DMS 273 treated with DMSO at 0.1 percent for 48 hours (cell line): ENCODE measurements at places on chromosomes 2 and 18.

DNA sequence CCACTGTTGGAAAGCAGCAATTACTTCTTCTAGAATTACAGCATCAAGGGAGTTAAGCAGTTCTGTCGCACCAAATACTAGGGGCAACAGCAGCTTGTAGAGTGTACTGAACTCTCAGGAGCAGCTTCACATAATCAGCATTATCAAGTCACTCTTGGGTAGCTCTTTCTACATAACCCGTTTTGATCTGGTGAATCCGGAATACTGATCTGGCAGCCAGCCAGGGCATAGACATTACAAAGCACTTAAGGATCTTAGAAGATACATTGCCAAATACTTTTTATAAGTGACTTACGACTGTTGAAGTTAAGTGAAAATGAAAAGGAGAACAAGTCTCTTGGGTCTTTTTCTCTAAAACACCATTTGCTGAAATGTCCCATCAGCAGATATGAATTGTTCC is 73.2 kb upstream of the NETO1 start:
- DNase-seq: no peak

GRCh38 chr2:38960609-38961320 is 71.1 kb downstream of the ARHGEF33 start:
- no peak for DNase-seq

DNA sequence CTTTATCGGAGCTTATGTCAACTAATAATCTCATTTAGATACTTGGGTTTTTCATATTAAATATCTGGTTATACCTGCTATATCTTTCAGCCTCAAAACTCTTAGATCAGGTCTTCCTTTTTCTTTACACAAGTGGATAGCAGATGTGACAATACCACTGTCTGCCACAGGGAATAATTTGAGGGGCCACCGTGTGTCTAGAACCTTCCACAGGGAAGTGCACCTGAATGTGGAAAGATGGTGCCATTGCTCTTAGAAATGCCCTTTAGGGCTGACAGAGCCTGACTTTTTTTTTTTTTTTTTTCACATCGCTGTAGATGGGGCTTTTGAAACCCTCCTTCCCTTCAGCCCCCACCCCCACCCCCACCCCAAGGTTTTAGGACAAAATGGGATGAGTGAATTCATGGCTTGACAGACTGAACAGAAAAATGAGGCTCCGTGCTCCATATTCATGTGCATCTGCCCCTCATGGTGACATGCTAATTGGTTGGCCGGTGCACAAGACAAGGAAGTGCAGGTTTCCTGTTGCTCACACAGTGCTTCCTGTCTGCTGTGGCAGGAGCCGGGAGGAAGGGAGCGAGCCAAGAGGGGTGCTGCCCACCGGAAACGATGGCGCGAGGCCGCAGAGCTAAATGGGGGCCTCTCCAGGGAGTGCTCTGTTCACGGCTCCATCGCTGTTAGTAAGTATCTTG is 246.0 kb downstream of the LDLRAD4 start:
- no peak for DNase-seq

DNA sequence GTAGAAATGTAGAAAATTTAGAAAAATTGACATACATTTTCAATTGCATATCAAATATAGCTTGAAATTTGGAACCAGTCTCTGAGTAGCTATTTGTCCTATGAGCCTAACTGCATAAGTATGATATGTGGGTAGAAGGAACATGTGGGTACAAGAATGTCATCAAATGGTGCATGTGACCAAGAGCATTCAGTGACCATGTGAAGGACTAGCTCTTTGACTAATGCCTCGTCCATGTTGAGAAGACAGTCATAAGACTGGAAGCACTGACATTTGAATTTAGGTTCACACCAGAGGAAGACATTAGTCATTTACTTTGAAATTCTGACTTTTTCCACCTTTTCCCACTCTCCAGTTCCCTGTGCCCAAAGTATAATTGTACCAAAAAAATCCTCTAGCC is 12.6 kb downstream of the MRPL44 start:
- no peak for DNase-seq

DNA sequence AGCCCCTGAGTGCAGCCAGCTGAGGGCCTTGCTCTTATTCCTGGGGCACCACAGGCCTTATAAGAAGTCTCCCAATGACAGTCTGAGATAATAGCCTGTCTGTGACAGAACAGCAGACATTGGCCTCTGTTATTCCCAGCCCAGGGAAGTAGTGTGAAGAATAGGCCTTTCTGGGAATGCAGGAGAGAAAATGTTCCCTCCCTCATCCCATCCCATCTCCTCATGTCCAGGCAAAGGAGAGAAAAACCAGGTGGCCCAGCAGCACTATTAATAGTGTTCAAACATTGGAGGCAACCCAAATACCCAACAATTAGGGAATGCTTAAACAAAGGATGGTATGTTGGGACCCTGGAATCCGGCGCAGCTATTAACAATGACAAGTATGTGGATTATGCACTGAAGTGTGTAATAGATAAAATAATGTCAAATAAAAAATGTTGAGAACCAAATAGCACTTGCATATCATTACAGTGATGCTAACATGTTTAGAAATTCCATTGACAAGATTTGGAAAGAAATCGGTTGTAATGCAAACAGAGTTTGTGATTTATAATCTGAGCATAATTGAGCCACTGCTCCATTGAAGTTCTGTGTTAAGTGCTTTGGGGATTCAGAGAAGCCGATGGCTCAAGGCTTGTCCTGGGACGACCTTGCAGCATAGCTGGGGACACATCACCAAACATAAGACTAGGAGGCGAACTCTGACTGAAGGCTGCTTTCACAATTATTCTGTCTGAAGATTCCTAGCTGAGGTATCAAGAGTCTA is 69.3 kb downstream of the LBH start:
- no peak for DNase-seq

GRCh38 chr2:236693531-236693930 is 123.9 kb downstream of the ACKR3 start:
- DNase-seq: no peak

- no peak for DNase-seq
Measured at GRCh38 chr2:41194230-41194629, 742.3 kb upstream of the SLC8A1 start.

DNA sequence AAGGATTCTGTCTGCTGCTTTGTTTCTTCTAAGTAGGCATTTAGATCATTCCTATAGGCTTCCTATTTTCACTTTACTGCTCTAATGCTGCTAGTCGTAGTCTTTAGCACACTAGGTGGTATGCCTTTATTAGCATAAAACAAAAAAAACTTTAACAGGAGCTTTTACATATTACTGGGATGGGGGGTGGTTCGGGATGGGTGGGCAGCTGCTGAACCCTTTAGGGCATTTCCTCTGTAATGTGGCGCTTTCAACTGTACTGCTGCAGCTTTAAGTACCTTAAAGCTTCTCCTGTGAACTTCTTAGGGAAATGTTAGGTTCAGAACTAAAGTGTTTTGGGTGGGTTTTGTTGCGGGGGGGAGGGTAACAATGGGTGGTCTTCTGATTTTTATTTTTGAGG is 41.3 kb downstream of the ACTR2 start:
- DNase-seq: no peak

DNA sequence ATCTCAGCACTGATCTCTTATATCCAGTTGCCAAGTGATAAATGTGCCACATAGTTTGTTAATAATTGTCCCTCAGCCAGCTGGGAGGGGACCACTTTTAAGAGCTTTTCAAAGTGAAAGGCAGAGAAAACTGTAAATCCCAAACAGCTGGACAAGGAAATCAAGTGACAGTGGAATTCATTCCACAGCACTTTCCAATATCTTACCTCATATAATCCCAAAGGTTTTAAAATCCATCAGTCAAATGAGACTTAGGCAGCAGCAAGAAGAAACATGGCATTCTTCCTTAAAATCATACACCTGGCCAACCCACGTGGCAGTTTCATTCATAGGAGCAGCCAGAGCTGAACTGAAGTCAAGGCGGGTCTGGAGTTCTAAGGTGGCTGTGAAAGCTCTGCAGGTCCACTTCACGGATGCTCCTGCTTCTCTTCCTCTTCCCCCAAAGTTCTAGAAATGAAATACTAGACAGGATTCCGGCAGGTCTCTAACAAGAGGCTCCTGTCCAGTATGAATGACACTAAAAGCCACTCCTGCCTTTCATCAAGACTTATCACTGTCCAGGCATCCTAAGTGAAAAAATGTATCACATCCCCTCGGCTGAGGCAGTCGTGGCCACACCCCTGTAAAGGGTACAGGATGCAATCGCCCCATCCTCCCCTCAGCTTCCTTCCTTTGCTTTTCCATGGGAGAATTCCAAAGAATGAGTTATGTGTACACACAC is 190.4 kb upstream of the STK17B start:
- no peak for DNase-seq

DNA sequence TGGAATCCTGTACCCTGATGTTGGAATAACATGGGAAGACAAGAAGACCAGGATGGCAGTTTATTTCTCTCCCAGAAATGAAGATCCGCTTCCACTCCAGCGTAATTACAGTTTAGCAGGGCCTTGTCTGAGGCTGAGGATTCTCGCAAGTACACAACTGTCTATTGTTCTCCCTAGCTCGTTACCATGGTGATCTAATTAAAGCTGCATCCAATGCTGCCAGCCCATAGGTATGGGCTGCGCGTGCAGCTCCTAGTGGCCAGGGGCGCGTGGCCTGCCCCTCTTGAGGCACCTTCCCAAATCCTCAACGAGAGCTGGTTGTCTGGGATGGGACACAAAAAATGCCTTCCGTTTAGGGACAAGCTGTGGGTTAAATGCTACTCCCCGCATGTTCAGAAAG is 344.9 kb downstream of the CYRIA start:
- no peak for DNase-seq

- DNase-seq: no peak
Measured at GRCh38 chr2:11393711-11394236, 49.3 kb upstream of the ROCK2 start.

DNA sequence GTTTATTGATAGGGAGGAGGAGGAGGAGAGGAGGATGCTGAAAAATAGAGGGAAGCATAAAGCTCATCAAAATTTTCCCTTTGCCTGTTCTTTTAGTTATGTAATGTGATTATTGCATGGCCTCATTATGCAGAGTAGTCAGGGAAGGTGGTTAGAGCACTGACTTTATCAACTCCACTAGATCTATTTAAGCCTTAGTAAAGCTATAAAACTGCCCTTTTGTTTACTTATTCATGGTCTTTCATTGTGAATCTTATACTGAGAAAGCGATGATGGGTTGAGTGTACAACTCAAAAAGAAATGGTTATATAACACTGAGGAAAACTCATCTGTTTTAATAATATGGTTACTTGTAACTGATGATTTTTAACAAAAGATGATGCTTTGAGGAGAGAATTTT is 81.7 kb downstream of the MAP4K4 start:
- DNase-seq: no peak

DNA sequence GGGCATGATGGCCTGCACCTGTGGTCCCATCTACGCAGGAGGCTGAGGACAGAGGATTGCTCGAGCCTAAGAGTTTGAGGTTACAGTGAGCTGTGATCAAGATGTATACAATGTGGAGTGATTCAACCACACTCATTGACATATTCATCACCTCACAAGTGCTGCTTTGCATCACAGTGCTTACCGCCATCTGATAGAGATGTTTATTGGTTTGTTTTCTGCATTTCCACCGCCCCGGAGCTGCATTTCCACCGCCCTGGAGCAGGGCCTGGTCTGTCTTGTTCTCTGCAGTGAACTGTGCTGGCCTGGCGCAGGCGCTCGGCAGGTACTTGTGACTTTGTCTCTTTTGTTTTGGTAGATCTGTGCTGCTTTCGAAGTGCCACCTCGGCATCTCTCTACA is 96.0 kb downstream of the SMAD7 start:
- DNase-seq: no peak

DNA sequence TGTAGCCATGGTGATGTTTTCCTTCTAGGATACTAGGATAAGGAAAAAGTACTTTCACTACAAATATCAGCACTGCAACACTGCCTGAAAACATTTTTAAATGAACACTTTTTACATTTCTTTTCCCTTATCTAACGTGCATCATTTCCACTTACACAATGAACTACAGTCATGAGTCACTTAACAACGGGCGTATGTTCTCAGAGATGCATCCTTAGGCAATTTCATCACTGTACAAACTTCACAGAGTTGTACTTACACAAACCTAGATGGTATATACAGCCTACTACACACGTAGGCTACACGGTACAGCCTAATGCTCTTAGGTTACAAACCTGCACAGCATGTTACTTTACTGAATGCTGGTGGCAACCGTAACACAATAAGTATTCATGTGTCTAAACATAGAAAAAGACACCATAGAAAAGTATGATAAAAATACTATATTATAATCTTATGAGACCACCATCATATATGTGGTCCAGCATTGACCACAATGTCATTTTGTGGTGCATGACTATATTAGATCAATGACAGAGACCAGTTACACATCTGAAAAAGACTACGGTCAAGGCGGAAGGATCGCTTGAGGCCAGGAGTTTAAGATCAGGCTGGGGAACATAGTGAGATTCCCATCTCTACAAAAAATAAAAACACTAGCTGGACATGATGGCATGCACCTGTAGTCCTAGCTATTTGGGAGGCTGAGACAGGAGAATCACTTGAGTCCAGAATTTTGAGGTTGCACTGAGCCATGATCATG is 39.8 kb downstream of the WDR33 start:
- DNase-seq: no peak

DNA sequence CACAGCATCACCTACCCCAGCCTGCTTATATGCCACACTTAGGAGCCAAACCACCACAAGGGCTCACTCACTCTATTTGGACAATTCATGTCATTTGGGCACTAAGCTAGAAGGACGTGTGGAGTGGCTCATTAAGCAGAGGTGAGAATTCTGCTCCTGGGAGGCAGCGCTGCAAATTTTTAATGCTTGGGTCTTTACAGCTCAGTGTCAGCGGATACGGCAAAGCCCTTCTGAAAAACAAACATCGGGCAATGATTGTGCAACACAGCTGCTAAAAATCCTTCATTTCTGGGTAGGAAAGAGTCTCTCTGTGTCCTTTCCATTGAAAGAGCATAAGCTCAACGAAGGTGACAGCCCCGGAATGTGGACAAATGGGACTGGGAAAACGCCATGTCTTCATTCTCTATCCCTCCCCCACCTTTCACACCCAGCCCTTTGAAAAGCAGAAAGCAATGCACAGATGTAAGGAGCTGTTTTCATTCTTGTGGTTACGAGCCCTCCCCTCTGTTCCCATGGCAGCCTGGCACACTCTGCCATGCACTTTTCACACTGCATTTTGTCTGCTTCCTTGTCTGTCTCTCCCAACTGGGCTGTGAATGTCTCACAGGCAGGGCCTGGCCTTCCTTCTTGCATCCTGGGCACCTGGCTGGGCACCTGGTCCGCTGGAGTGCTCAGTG is 16.0 kb downstream of the TMEM177 start:
- peak; percentile 77 for DNase-seq

- DNase-seq: no peak
Measured at GRCh38 chr2:235234736-235235135, 259.1 kb upstream of the AGAP1 start.

DNA sequence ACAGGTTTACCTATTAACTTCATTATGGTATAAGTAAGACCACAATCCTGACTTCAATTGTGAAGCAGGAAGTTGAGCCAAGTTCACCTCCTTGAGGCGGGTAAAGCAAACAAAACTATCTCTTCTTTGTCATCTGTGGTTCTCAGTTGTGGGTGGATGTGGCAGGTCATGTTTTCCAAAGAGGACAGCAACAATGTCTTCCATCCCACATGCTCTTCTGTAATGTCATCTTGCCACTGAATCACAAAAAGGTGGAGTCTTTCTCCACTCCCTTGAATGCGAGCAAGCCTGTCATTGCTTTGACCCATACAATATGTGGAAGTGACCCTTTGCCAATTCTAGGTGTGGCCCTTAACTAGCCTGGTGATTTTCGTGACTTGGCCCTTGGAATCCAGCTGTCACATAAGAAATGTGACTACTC is 98.7 kb downstream of the GRB14 start:
- no peak for DNase-seq
